ENCODE measurements at places on chromosomes 11 and 22. TPM values are rescaled to one million over a fixed set of nuclear protein-coding genes. Genes with fewer than 3 reads are reported as not detected.

DNA sequence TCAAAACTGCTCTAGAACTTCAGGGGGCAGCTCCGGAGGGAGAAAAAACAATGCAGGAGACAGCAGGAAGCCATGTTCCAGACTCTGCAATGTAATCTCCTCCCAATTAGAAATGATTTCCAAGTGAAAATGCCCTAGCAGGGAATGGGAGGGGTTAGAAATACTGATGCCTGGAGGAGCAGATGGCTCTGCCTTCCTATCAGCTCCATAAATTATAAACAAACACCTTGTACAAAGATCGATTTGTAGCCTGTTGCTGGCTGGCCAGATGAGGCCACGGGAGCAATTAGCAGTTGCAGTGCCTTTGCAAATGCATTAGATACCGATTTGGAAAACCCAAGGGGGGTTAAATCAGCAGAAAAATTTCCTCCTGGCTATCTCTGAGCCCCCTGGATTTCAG lies 46.6 kb upstream of the CHRM4 start:
- H3K36me3 ChIP-seq = peaks cover 13% of the 10 kb centered on the region
- no peak overlapping the region for H3K4me3 ChIP-seq
- H3K4me1 ChIP-seq = no peaks in the 10 kb centered on the region
- no peak overlapping the region for H3K27ac ChIP-seq

GRCh38 chr11:20049231-20049630 lies 111.0 kb downstream of the DBX1 start:
- no peak overlapping the region for H3K27ac ChIP-seq
- DNase-seq = no peak
- H3K27me3 ChIP-seq = no peaks in the 10 kb centered on the region
- H3K36me3 ChIP-seq = no peaks in the 10 kb centered on the region
- H3K4me3 ChIP-seq = no peak overlapping the region
- H3K4me1 ChIP-seq = no peaks in the 10 kb centered on the region

DNA sequence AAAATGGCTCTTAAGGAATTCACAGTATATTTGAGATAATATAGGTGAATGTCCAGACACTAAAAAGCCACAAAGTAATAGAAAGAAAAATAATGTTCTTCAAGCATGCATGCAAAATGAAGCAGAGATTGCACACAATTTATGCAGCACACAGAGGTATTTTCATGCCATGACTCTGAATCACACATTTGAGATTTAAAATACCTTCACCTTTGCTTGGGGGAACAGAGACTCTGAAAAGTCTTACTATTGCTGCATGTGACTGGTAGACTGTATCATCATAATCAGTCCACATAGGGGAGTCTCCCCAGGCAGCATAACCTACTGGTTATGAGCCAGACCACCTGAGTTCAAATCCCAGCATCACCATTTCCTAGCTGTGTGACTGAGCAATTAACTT lies 96.2 kb downstream of the RCN1 start:
- no peak for DNase-seq
- no peaks in the 10 kb centered on the region for H3K36me3 ChIP-seq

GRCh38 chr22:20840646-20841371 lies 17.8 kb downstream of the PI4KA start:
- no peak overlapping the region for H3K27ac ChIP-seq
- H3K4me1 ChIP-seq = peaks cover 44% of the 10 kb centered on the region
- peak; percentile 43 for DNase-seq
- H3K36me3 ChIP-seq = no peaks in the 10 kb centered on the region
- H3K4me3 ChIP-seq = no peak overlapping the region
- no peaks in the 10 kb centered on the region for H3K27me3 ChIP-seq

DNA sequence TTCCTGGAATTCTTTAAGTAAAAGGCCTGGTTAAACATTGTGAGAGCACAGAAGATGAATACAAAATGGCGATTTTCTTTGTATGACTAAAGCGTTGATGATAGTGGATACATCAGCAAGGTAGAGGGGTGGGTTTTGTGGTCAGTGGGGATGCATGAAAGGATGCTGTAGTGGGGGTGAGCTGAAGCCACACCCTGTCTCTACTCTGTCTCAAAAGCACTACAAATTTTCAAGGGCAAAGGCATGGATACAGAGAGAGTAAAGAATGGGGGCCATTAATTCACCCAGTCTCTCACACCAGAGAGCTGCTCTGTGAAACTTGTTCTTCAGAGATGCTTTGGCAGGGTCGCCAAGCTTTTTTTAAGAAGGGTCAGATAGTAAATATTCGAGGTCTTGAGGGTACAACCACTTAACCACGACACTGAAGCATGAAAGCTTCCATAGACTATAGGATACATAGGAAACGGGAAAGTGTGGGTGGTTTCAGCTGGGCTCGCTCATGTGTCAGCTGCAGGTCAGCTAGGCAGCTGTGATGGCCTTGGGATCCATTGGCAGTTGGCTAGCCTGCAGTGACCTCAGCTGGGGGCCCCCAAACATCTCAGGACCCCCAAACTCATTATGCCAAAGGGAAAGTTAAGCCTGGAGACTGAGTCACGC lies 8.3 kb downstream of the TMEM138 start:
- DNase-seq = no peak
- no peaks in the 10 kb centered on the region for H3K27me3 ChIP-seq
- no peak overlapping the region for H3K4me3 ChIP-seq
- H3K36me3 ChIP-seq = peaks cover 41% of the 10 kb centered on the region

The OLFML1 gene
- total RNA-seq = not detected

The CSTF3 gene
- 31.7 TPM for total RNA-seq

The LUZP2 gene
- not detected for total RNA-seq

Data from activated CD4-positive, alpha-beta memory T cell treated with anti-CD3 and anti-CD28 coated beads for 36 hours (primary cell).